ENCODE measurements at places on chromosomes 13 and 19.

GRCh38 chr13:113823771-113824170 is 40.1 kb downstream of the GAS6 start:
- DNase-seq: no peak

GRCh38 chr13:51643105-51643881 is 59.0 kb downstream of the WDFY2 start:
- no peak for DNase-seq

- DNase-seq: no peak
These were observed 14.2 kb downstream of the CRTC1 start for GRCh38 chr19:18697680-18698079.

- DNase-seq: no peak
These were observed 227.6 kb downstream of the PCDH20 start for GRCh38 chr13:61188057-61188456.

All from NCI-H187 (cell line).